WTC11 (cell line): ENCODE measurements at places on chromosomes 13 and 19. TPM values are rescaled to one million over a fixed set of nuclear protein-coding genes. Genes with fewer than 3 reads are reported as not detected.

DNA sequence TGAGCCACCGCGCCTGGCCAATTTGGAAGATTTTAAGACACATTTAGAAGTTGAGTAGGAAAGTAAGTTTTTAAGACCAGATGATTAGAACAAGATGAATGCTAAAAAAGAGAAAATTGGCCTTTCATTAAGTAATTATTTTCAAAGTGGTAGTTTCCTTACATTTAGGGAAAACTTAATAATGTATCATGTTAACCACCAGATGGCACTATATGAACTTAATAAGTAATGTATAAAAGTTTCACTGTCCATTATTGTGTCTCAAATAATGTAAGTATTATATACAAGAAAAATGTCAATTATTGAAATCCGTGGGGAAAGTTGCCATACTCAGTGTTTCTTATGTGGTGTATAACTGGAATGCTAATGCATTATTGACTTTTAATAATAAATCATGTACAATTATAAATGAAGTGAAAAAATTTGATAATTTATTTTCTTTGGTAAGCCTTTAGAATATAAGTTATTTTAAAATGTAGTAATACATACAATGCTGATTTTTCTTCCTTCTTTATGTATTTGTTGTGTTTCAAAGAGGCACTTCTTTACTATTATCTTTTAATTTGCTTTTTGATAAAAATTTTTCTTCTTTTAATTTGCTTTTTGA is 29.2 kb downstream of the COG6 start:
- no peaks in the 10 kb centered on the region; the same call in 1 of the 2 replicates for H3K27me3 ChIP-seq
- H3K4me3 ChIP-seq = no peak overlapping the region
- H3K27ac ChIP-seq = no peak overlapping the region
- H3K36me3 ChIP-seq = peaks cover 16% of the 10 kb centered on the region

- H3K4me3 ChIP-seq = no peak overlapping the region
- peaks cover 4% of the 10 kb centered on the region for H3K36me3 ChIP-seq
- H3K27ac ChIP-seq = no peak overlapping the region
- peaks cover 13% of the 10 kb centered on the region for H3K4me1 ChIP-seq
- DNase-seq = no peak
These were observed 137.3 kb upstream of the FNDC3A start for GRCh38 chr13:48838193-48838973.

GRCh38 chr13:52421216-52421615 is 15.2 kb upstream of the THSD1 start:
- no peak overlapping the region for H3K4me3 ChIP-seq
- no peaks in the 10 kb centered on the region for H3K4me1 ChIP-seq
- H3K27ac ChIP-seq = no peak overlapping the region
- DNase-seq = no peak

- H3K4me3 ChIP-seq = no peak overlapping the region
- 0 out of 2 replicates have a peak, but pooled peaks cover 3% of the 10 kb centered on the region for H3K4me1 ChIP-seq
- peaks cover 8% of the 10 kb centered on the region for H3K27me3 ChIP-seq
- DNase-seq = no peak
- no peak overlapping the region for H3K27ac ChIP-seq
These were observed 36.8 kb upstream of the TPM4 start for GRCh38 chr19:16039545-16039944.

DNA sequence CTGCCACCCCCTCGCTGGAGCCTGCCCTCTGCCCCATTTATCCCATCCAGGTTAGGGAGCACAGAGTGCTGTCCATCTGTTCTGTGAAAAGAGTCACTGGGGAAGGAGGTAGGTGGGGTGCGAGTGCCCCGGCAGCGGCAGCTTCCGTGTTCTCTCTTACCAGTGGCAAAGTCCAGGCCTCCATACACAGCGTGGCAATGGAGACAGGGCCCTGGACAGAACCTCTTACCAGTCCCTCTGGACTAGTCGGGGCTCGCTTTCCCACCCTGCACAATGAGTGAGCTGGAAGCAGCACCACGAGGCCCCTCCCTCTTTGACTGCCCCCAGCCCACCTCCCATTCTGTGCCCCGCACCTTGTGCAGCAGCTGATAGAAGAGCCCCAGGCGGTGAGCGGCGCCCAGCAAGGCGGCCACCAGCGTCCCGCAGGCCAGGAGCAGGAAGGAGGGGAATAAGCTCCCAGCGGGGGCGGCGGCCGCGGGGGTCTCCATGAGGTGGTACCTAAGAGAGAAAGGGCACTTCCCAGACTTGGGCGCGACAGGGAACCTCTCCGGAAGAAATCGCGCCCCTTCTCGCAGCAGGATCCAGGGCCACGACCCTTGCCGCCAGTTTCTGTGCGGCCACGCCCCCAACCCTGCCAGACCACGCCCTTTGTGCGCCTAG is 17.5 kb downstream of the SYDE1 start:
- peak overlapping the region; percentile 99 for H3K4me3 ChIP-seq
- H3K36me3 ChIP-seq = peaks cover 20% of the 10 kb centered on the region
- H3K27ac ChIP-seq = peak overlapping the region; percentile 100
- no peaks in the 10 kb centered on the region; the same call in 1 of the 2 replicates for H3K27me3 ChIP-seq
- DNase-seq = no peak

DNA sequence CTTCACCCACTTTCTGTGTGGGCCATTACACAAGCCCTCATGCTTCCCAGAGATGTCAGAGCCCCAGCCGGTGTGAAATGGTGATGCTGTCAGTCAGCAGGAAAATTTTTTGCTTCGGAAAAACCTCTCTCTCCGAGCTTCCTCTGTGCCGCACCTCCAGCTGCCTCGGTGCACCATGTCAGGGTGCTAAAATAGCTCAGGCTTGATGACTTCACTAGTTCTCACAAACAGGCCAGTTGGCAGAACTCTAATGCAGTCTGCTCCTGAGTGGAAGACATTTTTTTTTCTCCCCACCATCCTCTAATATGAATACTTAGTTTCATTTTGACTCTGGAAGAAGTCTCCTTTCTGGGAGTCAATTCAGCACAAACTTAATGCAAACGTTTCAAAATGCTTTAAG is 71.3 kb downstream of the KLF12 start:
- DNase-seq = no peak
- H3K36me3 ChIP-seq = peaks cover 2% of the 10 kb centered on the region; the same call in 1 of the 2 replicates
- no peaks in the 10 kb centered on the region for H3K27me3 ChIP-seq
- no peak overlapping the region for H3K4me3 ChIP-seq

Gene CYP2F1
- 0.24 to 1.3 TPM (median 0.30 TPM) in 3 replicates for total RNA-seq

- H3K4me1 ChIP-seq = peaks cover 37% of the 10 kb centered on the region
- peak overlapping the region; percentile 70 for H3K4me3 ChIP-seq
- H3K27ac ChIP-seq = 0 out of 2 replicates have a peak overlapping the region, but pooled peaks have one; percentile 9
- DNase-seq = peak; percentile 62
- no peaks in the 10 kb centered on the region for H3K36me3 ChIP-seq
These were observed 1.9 kb downstream of the ARHGAP33 start for GRCh38 chr19:35777086-35777841.

- no peak overlapping the region for H3K27ac ChIP-seq
- H3K27me3 ChIP-seq = no peaks in the 10 kb centered on the region
- DNase-seq = no peak
- no peak overlapping the region for H3K4me3 ChIP-seq
These were observed 141.2 kb downstream of the SPRY2 start for GRCh38 chr13:80199585-80200292.

DNA sequence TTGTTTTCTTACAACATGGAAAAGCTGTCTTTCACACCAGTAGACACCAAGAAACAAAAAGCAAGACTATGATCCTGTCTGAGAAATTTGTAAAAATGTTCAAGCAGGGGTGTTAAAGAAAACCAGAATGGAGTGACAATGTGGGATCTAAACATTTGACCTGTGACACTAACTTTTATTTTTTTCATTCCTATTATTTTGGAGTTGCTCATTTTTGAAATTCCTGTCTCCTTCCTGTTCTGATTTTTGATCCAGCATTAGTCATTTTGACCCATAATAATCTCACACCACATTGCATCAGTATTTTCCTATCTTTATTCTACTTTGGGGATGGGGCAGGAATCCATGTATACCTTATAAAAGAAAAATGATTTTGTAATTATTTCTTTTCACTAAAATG is 164.2 kb downstream of the DLEU7 start:
- H3K27me3 ChIP-seq = no peaks in the 10 kb centered on the region
- peaks cover 6% of the 10 kb centered on the region for H3K36me3 ChIP-seq
- no peak for DNase-seq
- H3K4me3 ChIP-seq = no peak overlapping the region
- peaks cover 7% of the 10 kb centered on the region for H3K4me1 ChIP-seq
